ENCODE measurements at places on chromosomes 16 and 17.

- no peak for DNase-seq
Measured at GRCh38 chr16:79473456-79473855, 127.1 kb downstream of the MAF start.

DNA sequence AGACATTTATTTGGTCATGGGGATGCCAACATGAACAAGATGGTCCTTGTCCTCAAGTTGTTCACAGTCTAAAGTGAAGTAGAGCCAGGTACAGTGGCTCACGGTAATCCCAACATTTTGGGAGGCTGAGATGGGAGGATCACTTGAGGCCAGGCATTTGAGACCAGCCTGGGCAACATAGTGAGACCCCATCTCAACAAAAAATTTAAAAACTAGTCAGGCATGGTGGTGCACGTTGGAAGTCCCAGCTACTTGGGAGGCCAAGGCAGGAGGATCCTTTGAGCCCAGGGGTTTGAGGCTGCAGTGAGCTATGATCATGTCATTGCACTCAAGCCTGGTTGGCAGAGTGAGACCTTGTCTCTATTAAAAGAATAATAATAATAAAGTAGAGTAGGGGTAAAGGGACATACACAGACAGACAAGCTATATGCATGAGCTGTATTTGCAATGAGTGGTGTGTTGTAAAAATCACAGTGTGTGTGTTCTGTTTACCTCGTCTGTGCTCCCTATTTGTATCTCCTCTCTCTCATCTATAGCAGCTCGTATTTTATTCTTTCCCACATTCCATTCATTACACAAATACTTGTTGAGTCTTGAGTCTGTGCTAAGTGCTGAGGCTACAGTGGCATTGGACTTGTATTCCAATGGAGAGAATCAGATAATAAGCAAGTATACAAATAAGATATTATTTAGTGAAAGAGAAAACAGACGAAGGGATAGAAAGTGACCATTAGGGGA is 73.9 kb upstream of the DHX40 start:
- no peak for DNase-seq

- no peak for DNase-seq
Measured at GRCh38 chr17:10474536-10474935, 5.2 kb upstream of the MYH4 start.

DNA sequence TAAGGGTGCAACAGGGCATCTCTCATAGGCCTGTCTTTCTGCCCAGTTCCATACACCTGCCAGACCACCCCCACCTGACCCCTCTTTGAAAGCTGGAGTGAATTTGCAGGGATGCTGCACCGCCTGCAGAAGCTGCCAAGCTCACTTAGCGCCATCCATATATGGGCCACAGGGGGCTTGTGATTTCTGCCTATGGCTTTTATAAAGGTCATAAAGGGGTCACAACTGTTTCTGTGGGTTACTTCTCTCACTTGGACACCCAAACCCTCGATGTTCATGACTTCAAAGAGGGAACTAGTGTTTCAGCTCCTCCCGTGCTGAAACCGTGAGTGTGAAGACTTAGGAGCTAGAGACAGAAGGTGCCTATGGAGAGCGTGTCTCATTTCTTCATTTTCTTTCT is 23.9 kb upstream of the MEAK7 start:
- no peak for DNase-seq

DNA sequence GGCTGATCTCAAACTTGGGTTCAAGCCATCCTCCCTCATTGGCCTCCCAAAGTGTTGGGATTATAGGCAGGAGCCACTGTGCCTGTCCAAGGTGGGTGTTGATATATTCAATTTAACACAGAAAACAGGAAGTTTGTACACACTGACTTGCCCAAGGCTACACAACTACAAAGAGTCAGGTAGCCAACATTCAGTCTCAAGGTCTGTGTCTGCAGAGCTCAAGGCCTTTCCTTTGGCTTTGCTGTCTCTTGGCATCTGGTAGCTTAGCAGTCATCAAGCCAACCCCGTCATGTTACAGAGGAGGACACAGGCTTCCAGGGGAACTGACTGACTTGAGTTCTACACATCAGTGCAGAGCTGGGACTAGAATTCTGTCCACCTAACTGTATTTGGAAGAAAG is 11.9 kb upstream of the MEFV start:
- no peak for DNase-seq
